ENCODE measurements at places on chromosomes 3 and 15.

DNA sequence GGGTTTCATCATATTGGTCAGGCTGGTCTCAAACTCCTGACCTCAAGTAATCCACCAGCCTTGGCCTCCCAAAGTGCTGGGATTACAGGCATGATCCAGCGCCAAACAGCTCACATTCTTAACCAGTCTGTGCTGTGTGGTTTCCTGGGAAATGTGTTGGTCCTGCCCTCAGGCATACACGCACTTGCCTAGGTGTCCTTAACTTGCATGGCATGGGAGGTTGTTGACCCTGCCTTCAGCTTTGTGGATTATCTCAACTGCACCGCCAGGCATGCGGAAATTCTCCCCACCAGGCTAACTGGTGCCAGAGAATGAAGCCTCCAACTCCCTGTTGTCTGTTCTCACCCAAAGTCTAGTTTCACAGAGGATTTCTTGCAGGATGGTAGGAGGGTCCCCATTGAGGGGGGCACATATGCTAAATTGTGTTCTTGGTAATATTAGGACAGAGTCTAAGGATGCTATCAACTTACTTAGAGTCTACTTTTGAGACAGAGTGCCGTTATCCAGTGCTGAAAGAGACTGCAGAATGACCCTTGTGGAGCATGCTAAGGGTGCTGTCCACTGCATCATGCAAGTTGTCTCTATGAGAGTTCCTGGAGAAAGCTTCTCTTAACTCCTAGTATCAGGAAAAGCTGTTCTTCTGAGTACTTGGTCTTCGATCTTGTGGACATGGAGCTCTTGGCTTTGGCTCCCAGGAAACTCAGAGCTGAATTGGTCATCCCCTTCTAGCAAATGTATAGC lies 61.6 kb upstream of the EIF1B start:
- DNase-seq, result no peak

DNA sequence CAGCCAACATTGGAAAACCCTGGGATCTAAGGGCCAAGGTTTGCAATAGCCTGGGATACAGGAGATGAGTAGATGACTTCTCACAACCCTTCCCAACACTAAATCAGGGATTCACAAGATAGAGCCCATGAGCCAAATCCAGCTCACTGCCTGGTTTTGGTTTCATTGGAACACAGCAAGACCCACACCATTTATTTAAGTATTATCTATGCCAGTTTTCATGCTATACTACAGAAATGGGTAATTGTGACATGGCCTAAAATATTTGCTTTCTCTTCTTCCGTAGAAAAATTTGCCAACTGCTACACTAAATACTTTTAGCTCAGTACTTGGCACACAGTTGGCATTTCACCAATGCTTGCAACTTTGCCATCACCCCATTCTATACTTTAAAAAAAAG lies 132.0 kb upstream of the LMCD1 start:
- DNase-seq, result no peak

DNA sequence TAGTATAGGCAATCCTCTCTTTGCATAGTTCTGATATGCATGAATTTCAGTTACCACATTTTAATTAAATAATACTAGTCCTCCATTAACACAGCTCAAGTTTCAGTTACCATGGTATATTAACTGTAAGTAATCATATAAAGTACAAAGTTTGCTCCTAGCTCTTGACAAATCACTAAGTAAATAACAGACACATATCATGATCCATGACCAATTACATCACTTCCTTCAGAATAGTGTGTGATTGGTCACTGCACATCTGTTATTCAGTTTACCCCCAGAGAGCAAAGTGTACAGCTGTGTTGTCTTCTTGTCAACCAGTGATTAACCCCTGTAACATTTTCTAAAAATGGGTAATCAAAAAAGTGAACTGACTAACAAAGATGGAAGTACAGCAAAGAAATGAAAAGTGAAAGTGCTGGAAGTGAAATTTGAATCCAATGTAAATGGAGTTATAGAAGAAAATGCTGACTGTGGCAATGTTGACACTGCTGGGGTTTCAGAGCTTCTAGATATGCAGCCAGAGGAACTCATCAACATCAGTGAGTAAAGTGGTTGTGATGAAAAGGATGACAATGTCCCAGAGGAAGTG lies 30.2 kb upstream of the LEKR1 start:
- DNase-seq, result no peak

DNA sequence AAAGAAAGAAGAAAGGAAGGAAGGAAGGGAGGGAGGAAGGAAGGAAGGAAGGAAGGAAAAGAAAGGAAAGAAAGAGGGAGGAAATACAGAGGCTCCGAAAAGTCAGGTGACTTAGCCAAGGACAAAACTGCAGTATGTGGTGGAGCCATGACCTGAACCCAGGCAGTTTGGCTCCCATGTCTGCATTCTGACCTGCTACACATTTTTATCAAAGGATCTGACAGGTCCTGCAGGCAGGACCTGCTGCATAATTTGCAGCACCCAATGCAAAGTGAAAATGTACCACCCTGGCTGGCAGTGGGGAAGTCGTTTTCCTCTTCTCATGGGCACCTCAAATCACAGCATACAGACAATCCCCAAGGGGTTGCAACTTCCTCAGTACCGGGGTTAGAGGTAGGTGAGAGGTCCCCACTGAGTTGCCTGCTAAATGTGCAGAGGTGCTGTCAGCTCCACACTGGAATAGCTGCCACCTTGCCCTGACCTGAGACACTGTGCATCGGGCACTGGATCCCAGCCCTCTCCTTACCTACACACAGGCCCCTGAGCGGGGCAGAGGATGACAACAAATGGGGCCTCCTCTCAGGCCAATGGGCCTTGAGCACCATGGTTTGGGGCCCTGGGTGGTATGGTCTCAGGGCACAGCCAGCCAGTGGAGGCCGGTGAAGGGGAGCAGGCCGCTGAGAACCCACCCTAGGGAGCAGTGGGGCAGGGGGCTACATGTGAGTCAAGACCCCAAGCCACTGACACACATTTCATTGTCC lies 175.1 kb downstream of the SHQ1 start:
- DNase-seq, result no peak

DNA sequence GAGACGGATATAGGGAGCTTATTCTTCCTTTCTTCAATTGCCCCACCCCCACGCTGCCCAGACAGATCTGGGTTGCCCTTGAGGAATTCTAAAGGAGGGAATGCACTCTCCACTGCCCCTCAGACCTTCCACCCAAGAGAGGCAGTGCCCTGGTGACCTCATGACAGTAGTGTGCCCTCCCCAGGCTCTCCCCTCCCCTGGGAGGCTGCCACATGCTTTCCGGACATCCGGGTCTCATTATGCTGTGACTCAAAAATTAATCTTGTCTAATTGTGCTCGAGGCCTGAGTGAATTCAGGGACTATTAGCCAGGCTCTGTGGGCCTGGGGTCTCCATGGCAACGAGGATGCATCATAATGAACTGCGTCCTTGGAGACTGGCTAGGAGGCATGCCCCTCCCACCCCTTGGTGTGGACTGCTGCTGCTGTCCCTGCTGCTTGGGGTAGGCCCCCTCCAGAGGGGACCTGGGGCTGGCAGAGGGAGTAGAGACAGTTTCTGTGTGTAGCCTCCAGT lies 20.8 kb downstream of the CORO2B start:
- no peak for DNase-seq

DNA sequence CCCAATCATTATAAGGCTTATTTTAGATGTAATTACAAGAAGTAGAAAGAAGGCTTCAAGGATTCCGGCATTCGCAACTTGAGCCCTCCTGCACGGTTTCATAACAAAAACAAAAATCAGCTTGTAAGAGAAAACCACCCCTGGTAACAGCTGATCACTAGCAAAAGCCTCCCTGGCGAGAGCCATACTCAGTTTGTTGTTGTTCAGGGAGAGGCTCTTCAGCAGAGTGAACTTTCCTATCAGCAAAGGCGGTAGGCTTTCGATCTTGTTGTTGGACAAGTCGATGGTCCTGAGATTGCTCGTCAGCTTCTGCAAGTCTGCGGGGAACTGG lies 710 bp downstream of the LRRC57 start:
- DNase-seq, result no peak

- no peak for DNase-seq
These were observed 17.0 kb downstream of the MAGI1 start for GRCh38 chr3:66021731-66022131.

- no peak for DNase-seq
These were observed 40.2 kb upstream of the SLC6A11 start for GRCh38 chr3:10775828-10776227.

DNA sequence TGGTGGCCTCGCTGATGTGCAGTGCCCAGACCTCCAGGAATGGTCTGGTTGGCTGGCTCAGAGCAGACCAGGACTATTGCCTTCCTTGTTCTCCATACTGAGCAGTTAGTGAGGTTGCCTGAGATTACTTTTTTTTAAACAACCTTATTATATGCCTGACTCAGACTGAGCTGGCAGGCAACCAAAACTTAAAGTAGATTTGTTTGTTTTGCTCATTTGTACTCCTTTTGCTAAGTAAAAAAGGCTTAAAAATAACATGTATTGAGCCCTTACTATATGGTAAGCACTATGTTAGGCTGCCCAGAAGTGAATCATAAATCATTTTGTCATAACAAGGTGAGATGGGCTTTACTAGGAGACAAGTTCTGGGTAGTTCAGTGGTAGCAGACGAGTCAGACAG lies 92.4 kb downstream of the GHSR start:
- no peak for DNase-seq

DNA sequence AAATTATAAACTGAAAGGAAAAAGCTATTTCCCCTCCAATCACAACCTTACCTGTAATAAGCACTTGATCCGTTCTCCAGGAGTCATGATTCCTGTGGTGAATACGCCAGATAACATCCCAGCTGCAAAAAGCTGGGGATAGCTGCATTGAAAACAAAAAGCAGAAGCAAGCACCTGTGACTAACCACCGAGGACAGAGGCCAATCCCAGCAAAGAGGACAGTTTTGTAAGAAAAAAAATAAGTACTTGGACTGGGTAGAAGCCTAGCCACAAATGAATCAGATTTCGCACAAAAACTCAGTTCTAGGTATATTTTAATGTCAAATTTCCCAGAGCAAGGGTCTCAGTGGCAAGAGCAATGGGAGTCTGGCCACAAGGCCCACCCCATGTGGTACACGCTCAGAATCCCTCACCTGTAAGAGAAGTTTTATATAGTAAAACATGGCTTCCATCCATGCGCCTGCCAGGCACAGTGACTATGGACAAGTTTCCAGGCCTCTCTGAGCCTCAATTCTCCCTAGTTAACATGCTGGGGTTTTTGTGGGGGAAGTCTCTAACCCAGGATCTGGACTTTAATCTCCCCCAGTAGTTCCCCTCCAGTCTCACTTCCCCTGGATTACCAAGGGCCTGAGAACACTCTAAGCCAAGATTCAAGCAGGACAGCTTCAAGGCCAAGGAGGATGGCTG lies 19.2 kb downstream of the SLC25A20 start:
- no peak for DNase-seq

GRCh38 chr3:39989746-39990145 lies 180.3 kb downstream of the MYRIP start:
- DNase-seq, result no peak

DNA sequence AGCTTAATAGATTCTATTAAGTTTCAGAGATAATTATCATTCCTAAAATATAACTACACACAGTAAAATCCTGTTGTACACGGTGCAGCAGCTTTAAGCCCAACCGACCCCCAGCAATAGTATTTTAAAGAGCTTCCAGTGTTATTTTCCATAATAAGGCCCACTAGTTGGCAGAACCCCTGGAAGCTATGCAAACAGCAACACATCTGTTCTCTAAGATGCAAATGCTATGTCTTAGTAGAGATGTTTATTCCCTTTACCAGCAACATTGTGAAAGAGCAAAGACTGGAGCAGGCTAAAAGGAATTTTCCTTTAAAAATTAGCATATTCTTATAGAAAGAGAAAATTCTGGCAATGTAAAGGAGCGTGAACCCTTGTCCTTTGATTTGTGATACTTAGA lies 819.7 kb upstream of the ALCAM start:
- DNase-seq, result no peak

- DNase-seq, result no peak
These were observed 10.2 kb upstream of the TGFBR2 start for GRCh38 chr3:30596152-30596551.

DNA sequence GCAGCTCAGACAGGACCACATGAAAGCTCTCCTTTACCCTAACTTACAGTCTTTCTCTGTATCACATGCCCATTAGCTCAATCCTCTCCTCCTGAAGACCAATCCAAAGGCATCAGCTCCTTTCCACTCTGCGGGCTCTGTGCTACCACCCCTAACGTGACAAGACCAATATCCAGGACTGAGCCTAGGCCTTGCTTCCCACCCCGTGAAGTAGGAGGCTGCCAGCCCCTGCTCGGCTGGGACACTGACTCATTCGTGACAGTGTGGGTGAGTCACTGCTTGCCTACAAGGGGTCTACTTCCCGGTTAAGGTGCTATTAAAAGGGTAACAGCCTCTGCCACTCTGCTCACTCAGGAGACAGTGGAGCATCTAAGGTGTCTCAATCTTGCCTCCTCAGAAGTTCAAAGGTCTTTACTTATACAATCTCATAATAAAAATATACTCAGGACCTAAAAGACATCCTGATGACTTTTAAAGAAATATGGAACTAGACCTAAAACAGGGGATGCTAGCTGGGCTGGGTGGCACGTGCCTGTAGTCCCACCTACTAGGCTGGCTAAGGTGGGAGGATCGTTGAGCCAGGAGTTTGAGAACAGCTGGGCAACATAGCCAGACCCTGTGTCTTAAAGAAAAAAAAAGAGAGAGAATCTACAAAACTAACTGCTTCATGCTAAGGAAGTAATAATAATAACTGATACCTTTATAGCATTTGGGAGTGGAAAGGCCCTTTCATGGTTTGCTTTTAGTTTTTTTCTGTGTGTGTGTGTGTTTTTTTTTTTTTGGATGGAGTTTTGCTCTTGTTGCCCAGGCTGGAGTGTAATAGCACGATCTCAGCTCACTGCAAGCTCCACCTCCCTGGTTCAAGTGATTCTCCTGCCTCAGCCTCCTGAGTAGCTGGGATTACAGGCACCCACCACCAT lies 55.0 kb downstream of the TMEM44 start:
- no peak for DNase-seq

GRCh38 chr3:12458901-12459300 lies 25.4 kb upstream of the TSEN2 start:
- DNase-seq, result no peak

DNA sequence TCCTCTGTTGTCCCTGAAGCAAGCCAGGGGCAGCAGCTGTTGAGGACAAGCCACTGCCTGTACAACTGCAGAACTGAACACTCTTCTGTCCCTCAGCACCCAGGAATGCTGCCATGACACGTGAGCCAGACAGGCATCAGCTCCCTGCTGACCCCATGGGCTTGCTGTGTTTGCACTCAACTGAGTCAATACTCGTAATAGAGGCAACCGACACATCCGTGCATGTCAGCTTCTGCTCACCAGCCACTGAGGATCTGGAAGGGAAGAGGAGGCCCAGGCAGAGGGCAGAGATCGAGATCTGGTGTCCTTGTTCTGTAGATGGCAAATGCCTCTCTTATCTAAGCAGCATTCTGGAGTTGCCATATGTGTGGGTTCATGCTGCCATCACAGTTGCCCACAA lies 54.3 kb upstream of the SEC61A1 start:
- no peak for DNase-seq
